ENCODE measurements at places on chromosomes 13 and 19. TPM values are rescaled to one million over a fixed set of nuclear protein-coding genes. Genes with fewer than 3 reads are reported as not detected.

DNA sequence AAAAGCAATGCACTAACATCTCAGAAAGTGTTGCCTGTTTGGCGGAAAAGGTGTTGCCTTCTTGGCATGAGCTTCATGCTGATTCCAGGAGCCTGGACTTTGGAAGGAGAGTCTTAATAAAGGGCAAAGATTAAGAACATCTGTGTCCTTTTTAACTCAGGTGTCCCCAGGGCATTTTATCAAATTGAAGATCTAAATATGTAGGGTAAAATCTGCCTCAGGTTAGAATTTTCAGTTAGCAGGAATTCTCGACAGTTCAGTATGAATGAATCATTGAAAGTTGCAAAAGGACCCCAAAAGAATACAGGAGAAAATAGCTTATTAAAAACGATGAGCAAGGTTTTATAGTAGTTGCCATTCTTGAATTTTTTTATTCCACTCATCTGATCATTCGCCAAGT, 325.2 kb downstream of the SUCLA2 start:
- no peak for DNase-seq

FXYD5 gene
- total RNA-seq: 24.2 TPM

DNA sequence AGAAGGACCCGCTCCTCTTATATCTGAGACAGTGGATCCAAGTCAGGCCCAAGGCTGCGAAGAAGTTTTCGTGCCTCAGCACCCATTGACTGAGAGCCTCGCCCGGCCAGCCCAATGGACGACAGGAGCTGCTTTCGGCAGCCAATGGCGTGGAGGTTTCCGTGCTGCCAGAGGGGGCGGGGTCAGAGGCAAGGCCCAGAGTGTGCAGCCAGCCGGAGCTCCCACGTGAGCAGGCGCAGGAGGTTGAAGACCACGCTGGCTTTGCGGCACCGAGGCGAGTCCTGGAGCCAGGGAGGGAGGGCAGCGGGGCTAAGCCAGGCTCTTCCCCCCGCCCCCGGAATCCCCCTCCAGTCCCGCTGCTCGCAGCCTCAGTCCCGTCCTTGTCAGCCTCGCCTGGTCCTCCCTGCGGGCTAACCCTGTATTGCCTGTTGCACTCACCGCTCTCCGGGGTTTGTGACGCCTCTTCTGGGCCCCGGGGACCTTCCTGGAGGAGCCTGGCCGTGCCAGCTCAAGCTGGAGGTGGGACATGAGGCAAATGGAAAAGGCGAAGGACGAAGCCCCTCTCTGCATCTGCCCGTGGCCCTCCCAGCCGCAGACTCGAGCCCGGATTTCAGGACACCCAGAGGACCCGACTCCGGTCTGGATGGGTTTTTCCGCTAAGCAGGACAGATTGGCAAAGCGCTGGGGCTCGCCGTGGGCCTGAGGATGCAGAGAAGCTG, 1.5 kb downstream of the IFNL4 start:
- no peak for DNase-seq

- DNase-seq: no peak
Measured at GRCh38 chr19:52115526-52116053, 20.0 kb upstream of the ZNF841 start.

HIF3A gene
- 46.1 TPM for total RNA-seq

ZNF99 gene
- total RNA-seq: not detected

ZSWIM4 gene
- total RNA-seq: 15.7 TPM

- no peak for DNase-seq
Measured at GRCh38 chr19:15532779-15533521, 24.6 kb downstream of the CYP4F22 start.

DNA sequence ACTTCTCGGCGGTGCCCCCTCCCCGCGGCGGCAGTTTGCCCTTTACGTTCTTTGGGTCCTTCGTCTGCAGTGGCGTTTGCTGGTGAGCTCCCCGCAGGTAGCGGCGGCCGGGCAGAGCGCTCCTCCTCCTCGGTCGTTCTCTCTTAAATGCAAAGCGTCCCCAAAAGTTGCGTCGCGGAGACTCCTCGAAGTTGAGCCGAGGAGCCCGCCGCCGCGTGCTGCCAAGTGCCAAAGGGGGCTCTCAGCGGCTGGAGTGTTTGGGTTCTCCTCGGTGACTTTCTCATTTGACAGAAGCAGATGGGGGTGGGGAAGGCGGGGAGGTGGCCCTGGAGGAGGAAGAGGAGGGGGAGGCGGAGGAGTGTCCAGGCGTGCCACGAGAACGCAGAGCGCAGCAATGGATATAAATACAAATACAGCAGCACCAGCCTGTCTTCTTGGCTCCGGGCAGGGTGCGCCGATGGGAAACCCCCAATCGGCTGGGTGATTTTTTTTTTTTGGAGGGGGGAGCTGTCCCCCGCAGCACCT, at the start of gene SOX21:
Gene SOX21 (minus strand): TSS at position 259 of the 525 bp plus-strand sequence. CDS start 496 bp downstream, outside the sequence.
- DNase-seq: no peak

DNA sequence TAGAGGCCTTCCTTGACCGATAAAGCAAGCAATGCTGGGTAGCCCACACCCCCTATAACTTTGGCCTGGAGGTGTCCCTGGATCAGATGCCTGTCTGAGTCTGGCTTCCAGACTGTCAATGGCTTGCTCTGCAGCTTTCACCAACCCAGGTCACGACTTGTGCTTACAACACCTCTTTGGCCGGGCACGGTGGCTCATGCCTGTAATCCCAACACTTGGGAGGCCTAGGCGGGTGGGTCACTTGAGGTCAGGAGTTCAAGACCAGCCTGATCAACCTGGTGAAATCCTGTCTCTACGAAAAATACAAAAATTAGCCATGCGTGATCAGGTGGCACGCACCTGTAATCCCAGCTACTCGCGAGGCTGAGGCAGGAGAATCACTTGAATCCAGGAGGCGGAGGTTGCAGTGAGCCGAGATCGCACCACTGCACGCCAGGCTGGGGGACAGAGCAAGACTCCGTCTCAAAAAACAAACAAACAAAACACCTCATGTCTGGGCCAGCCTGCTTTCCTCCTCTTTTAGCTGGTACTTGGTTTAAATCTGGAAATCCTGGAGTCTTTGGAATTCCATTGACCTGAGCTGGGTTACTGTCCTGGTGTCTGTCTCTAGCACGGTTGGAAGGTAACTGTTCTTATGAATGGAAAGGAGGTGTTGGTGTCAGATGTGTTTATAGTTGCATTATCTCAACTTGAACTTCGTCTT, 10.3 kb upstream of the GARRE1 start:
- DNase-seq: no peak

NLRP5 gene
- not detected for total RNA-seq

DNA sequence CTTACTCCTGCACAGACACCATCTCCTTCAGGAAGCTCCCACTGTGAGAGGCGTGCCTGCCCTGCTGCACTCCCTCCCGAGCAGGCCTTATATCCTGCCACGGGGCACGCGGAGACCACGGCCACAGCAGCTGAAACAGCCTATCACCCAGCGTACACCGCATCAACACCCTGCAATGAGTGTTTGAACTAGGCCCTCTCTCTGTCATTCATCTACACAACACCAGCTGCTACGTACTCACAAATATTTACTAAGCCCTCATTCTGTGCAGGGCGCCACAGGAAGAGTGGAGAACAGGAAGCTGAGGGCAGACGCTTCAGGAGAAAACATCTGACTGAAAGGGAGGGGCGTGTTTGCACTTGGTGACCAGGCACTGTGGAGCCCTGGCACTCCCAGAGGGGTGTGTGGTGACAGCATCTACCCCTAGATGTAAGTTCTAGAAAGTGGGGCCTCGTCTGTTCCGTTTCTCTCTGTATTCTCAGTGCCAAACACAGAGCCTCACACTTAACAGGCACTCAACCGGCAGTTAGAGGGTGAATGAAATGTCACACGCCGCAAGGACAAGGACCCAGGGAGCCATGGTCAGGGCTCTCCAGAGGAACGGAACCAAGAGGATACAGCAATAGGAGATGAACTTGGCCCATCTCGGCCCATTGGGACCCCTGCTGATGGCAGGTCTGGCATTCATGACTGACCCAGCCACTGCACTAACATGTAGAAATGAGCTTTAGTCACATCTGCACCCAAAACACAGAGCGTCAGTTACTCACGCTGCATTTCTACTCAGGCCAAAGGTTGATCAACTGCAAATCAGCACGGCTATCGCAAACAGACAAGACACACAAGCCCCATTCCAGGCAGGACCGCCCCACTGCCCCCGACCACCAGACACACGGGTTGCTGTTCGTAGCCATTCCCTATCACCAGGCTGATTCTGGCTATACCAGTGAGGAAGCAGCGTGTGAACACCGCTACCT, 15.7 kb downstream of the RANBP3 start:
- DNase-seq: no peak

DNA sequence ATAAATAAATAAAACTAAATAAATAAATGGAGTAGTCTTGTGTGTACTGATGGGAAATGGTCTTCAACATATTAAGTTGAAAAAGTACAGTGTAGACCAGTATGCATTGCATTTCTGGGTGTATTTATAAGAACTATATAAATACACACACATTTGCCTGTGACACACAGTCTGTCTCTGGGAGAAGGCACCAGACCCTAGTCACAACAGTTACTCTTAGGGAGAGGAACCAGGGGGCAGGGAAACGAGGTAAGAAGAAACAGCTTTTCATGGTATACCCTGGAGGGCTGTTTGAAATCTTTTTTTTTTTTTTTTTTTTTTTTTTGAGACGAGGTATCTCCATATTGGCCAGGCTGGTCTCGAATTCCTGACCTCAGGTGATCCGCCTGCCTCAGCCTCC, 2.8 kb upstream of the S1PR2 start:
- no peak for DNase-seq

DNA sequence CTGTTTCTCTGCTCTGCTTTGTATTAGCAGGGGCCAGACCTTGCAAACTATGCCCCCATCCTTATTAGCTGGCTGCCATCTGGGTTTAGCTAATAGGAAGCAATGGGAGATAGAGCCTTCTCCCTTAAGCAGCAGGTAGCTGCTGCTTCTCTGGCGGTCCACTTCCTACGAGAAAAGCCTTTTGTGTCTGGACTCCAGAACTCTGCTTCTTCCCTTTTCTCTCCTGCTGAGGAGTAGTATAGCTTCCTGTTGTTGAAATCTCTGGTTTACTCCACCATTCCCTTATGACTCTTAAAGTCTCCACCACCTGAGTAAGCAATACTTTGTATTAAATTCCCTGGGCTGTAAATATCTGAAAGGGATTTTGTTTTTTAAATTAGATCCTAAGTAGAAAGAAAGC, 147.1 kb downstream of the DNAJC15 start:
- DNase-seq: no peak

All from type B pancreatic cell (in vitro differentiated cells).